ENCODE measurements at places on chromosomes 2 and 18.

DNA sequence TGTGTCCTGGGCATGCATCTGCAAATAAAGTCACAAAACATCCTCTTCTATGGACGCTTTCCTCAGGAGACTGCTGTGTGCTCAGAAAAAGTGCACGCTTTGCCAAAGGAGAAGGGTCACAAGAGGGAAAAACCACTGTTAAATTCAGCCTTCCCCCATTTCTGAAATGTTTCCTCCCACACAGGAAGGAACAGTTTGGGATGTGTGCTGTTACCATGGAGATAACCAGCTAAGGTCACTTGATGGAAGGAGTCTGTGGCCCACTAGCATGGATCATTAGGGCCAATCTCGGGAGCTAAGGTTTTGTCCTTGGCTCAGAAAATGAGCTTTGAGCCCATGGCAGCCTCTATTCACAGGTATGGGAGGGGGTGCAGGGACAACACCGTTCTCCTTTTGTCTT is 5.6 kb downstream of the KCNE4 start:
- no peak for DNase-seq

GRCh38 chr2:199463708-199464605 is 6.2 kb upstream of the SATB2 start:
- no peak for DNase-seq

DNA sequence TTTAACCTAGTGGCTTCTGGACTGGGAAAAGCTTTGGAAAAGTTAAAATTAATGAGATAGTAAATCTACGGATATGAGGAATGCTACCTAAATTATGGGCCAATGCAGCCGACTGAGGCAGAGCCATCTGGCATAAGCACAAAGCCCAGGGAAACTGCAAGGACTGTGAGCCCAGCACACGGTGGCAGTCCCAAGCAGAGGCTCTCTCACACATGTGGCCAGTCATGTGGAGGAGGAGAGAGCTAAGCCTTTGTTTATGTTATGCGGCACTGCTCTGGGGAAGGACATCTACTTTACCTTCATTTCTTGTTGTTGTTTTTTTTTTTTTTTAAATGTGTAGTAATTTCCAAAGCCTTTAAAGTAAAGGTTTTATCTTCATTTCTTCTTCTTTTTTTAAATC is 267.0 kb downstream of the STK39 start:
- no peak for DNase-seq

DNA sequence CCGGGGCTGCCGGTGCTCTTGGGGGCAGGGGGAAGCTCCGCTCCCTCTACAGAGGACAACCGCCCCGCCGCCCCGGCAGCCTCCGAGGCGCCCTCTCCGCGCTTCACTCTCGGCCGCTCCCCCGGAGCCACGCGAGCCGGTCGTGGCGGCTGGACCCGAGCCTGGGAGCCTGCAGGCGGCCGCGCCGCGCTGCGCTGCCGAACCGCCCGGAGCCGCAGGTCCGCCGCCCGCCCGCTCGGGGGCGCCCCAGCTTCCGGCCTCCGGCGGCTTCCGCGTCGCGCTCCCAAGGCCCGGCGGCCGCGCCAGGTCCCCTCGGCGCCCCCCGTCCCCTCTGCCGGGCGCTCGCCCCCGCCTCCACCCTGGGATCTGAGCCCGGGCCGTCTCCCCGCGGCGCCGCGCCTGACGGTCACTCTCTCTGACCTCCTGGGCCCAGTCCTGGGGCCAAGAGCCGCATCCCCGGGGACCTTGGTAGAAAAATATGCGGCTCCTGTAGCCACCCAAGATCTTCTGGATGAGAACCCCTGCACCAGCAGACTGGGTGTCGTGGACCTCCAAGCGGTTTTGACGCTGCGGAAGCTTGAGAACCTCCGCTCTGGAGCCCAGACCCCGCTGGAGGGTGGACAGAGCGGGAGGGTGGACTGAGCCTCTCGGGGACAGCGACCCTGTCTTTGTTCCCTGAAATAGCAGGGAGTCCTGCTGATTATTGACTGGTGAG is 44.3 kb downstream of the SERTAD2 start:
- peak; percentile 40 for DNase-seq

DNA sequence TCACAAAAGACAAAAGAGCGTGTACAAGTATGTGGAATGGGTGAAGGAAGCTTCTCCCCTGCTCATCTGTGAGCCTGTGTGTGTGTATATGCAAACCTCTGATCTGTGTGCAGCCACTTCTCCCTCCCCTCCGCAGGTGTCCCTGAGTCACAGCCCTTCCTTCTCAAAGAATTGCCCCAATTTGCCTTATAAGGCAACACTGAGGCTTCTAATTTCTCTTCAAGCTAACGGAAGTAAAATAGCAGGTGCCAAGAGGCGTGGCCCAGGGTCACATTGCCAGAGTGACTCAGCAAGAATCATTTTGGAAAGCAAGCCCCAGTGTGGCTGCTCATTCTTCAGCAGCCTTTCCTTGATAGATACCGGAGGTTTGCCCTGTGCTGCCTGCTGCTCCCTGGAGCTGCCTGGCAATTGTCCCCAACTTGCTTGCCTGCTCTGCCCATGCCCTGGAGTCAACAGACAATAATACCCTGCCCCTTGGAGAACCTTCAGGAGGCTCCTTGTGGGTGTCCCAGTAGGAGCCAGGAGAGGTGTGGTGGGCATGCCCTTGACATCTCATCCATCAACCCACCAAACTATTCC is 37.3 kb upstream of the BMP10 start:
- peak; percentile 74 for DNase-seq

DNA sequence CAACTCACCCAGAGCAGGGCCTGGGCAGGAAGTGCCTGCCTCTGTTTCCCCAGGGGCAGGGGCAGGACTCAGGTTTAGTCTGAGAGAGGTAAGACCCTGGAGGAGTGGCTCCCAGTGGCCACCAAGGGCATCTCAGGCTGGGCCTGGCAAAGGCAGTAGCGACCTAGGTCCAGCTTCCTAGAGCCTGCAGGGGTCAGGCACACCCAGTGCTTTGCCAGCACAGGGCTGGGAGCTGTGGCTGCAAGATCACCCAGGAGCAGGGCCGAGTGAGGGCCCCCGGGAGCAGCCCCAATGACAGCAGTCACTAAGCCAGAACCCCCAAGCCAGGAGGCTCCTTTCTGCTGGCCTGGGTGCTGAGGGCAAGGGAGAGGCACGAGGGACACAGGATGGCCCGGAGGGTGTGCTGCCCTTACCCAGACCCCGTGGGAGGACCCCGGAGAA is 8.8 kb upstream of the DUSP2 start:
- no peak for DNase-seq

All from stimulated activated CD8-positive, alpha-beta memory T cell treated with anti-CD3 and anti-CD28 coated beads, Interleukin-2, amount 100 ng/mL, for 1 hour (primary cell).